ENCODE measurements at places on chromosomes 2 and 18.
A peak's percentile ranks its signal among the peaks of the same experiment; 100 is the strongest.

DNA sequence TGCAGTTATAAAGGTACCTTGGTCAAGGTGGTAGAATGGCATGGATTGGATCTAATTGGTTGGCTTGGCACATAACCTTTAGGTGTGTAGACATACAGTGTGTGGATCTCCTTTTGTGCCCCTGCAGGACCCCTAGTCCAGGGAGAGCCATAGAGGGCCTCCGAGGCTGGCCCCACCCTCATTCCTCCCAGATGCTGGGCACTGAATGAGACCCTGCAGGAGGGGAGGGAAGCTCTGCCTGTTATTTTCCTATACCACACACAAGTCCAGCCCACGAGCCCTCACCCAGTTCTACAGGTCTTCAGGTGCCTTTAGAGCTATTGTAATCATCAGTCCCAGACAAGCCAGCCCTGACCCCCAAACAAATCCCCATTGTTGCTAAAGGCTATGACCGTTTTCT is 58.9 kb downstream of the KCNF1 start:
- no peak for DNase-seq

GRCh38 chr2:64434039-64434657 is 19.8 kb upstream of the LGALSL start:
- DNase-seq, result no peak

- DNase-seq, result no peak
Measured at GRCh38 chr2:10912796-10913455, 1.2 kb downstream of the KCNF1 start.

- no peak for DNase-seq
Measured at GRCh38 chr2:23385351-23385747, 370 bp downstream of the KLHL29 start.

GRCh38 chr2:18149660-18150246 is 271.3 kb downstream of the KCNS3 start:
- DNase-seq, result peak; percentile 21

DNA sequence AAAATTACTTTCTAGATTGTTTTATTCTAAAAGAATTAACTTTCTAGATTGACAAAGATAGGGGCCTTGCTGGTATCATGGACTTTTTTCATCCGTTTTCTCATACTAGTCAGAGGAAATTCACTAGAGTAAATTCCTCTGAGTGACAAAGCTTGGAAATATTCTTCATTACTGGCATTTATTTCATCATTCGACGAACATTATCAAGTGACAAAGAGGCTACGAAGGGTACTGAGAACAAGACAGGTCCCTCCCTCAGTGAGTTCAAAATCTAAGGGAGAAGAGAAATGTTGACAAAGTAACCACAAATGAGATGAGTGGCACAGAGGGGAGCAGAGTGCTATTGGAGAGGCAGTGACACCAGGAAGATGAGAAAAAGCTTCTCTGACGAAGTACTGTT is 4.3 kb downstream of the EPG5 start:
- peak; percentile 44 for DNase-seq

GRCh38 chr18:58633874-58634273 is 5.0 kb upstream of the ALPK2 start:
- DNase-seq, result no peak

DNA sequence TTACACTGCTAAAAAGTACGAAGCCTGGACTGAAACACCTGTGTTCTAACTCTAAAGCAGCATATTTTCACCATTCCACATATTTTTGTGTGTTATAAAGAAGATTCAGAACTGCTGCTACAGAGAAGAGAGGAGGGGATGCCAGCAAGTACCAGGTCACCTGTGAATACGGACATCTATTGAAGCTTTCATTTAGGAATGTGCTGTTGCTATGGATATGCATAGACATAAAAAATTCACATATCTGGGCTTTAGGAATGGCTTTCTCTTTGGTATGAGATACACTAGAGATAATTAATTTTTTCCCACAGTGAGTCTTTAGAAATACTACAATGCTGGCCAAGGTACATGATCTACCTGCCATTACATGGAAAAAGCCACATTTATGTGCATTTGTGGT is 238.5 kb downstream of the WDR7 start:
- no peak for DNase-seq

GRCh38 chr18:9810299-9810698 is 75.5 kb upstream of the TXNDC2 start:
- no peak for DNase-seq

- no peak for DNase-seq
Measured at GRCh38 chr2:8645176-8645831, 36.6 kb upstream of the ID2 start.

- no peak for DNase-seq
Measured at GRCh38 chr18:11504962-11505361, 104.4 kb upstream of the SLC35G4 start.

- DNase-seq, result no peak
Measured at GRCh38 chr18:65988386-65988785, 237.6 kb downstream of the CDH7 start.

DNA sequence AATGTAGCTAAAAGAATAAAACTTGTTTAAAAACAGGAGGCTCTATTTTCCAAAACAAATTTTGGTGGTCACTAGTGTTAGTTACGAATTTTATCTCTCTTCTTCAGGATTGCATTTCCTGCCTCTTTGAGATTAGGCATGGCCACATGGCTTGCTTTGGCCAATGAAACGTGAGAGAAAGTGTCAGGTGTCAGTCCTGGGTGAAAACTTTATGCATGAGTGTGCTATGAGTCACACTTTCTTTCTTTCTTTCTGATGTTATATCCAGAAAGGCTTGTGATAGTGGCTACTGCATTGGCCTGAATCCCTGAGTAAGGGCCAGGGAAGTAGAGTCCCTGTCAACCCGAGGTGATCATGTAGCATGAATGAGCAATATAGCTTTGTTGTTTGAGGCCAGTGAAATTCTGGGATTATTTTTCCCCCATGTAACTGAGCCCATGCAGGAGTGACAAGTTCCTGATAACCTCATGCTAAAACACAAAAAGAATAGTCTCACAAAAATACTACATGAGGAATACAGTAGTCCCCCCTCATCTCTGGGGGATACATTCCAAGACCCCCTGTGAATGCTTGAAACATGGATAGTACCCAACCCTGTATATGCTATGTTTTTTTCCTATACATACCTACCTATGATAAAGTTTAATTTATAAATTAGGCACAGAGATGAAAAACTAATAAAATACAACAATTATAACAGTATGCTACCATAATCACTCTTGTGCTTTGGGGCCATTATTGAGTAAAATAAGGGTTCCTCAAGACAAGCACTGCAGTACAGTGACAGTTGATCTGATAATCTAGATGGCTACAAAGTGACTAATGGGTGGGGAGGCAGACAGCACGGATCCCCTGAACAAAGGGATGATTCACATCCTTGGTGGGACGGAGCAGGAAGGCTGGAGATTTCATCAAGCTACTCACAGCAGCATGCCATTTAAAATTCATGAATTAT is 109.5 kb downstream of the CDC42EP3 start:
- DNase-seq, result peak; percentile 41

DNA sequence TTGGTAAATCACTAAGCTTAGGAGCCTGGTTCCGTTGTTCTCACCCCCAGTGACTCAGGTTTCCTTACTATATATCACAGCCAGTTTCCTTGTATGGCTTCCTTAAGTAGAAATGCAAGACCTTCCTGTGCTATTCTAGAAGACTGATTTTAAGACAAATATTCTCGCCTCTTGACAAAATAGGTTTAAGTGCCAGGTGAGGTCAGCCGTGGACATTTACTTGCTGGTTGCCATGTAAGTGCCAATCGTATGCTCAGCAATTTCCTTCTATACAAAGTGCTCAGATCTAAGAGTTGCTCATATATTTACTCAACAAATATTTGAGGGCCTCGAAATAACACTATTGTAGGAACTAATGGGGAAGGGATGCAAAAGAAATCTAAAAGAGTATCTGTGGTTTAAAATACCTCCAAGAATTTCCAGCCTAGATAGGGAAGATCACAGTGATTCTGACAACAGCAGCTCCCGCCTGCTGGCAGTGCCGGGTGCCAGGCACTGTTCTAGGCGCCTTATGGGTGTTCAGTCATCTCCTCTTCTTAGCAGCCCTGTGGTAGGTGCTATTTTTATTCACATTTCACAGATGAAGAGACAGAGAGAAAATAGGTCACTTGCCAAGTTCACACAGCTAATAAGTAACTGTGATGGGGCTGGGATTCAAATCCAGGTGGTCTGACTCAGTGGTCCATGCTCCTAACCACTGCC is 95.3 kb upstream of the B3GNT7 start:
- no peak for DNase-seq

DNA sequence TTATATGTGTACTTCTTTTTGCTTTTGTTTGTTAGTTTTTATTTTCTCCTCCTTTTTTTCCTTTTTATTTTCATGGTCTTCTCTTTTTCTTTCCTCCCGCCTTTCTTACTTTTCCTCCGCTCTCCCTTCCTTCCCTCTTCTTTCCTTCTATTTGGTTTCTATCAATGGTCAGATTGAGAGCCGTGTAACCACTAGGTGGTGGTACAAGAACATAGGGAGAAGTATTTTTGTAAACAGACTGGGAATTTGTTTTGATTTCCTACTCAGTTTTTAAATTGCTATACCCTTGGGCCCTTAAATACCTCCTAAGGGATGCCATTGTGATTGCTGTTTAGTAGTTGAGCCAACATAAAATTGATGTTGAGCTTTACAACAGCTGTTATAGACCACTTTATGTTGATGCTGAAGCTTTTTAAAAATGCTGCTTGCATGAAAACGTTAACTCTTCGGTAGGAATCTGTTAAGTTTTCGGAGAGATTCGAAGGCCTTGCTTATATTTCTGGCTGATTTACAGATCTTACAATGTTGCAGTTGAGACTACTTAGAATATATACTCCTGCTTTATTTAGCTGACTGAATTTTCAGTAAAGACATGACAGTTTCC is 124.2 kb downstream of the UBE2E3 start:
- DNase-seq, result peak; percentile 58

DNA sequence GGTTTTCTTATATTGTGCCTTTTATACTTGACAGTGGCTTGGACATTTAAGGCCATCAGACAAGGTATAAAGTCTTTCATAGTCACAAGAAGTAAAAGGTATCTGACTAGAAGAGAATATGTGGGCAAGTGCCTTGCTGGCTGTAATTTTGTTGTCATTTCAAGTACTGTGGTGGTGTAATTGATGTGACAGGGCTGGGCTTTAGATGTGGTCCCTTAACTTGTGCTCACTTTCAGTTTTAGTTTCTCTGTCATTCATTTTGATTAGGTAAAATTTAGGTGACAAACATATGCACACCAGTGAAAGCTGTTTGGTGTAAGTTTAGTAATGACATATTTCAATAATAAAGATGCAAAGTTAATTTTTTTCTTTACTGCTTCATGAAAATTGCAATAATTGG is 31.2 kb upstream of the TBR1 start:
- peak; percentile 34 for DNase-seq

GRCh38 chr18:59621027-59621426 is 76.2 kb downstream of the CCBE1 start:
- no peak for DNase-seq

Data from CD4-positive, alpha-beta T cell treated with Interleukin-4 for 4 hours (primary cell).